T follicular helper cell (primary cell): ENCODE measurements at places on chromosomes 16 and 17.

GRCh38 chr16:80046261-80046660 is 445.7 kb upstream of the MAF start:
- DNase-seq, result no peak

DNA sequence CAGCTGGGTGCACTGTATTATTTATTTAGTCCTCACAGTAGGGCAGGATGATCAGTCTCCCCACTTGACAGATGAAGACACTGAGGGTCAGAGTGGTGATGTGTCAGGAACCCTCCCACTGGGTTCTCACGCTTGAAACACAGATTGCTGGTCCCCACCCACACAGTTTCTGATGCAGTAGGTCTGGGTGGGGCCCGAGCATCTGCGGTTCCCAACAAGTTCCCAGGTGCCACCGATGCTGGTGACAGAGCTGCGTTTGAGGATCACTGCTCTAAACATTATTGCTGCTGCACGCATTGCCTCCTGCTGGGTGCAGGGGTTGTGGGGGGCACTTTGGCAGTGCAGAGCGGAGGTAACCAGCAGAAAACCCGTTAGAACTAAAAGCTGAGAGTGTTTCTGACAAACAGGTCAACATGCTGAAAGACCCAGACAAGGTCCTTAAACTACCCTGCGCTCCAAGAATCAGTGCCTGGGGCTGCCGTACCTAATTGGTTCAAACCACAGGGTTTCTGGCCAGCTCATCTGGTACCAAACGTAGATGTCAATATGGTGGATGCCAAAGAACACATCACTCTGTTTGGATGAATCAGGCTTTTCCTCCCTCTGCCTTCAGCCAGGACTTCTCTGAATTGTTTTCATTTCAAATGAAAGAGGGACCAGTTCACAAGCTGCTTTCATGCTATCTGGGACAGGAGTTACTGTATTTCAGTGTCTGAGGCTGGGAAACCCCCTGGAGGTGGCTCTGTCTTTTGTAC is 76.0 kb downstream of the ABCC1 start:
- peak; percentile 30 for DNase-seq

- DNase-seq, result no peak
Measured at GRCh38 chr16:4915226-4915761, 21.7 kb downstream of the PPL start.

DNA sequence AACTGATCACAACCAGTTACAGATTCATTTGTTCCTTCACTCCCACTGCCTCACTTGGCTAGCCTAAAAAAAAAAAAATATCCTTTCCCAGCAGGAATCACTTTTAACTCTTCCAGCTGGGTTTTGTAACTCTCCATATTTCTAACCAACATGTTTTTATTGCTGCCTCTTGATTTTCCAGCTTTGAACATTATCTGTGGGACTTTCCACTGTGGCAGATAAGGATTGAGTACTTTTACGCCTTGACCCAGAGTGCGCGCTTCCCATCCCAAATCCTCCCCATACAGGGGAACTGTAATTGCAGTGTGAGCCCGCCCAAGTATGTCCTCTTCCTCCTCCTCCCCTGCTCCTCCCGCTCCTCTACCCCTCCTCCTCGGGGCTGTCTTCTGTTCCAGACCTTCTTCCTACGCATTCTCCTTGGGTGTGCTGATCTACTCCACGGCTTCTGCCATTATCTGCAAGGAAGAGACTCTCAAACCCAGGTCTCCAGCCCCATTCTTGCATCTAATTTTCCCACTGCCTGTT is 43.4 kb downstream of the CYB5D2 start:
- no peak for DNase-seq

DNA sequence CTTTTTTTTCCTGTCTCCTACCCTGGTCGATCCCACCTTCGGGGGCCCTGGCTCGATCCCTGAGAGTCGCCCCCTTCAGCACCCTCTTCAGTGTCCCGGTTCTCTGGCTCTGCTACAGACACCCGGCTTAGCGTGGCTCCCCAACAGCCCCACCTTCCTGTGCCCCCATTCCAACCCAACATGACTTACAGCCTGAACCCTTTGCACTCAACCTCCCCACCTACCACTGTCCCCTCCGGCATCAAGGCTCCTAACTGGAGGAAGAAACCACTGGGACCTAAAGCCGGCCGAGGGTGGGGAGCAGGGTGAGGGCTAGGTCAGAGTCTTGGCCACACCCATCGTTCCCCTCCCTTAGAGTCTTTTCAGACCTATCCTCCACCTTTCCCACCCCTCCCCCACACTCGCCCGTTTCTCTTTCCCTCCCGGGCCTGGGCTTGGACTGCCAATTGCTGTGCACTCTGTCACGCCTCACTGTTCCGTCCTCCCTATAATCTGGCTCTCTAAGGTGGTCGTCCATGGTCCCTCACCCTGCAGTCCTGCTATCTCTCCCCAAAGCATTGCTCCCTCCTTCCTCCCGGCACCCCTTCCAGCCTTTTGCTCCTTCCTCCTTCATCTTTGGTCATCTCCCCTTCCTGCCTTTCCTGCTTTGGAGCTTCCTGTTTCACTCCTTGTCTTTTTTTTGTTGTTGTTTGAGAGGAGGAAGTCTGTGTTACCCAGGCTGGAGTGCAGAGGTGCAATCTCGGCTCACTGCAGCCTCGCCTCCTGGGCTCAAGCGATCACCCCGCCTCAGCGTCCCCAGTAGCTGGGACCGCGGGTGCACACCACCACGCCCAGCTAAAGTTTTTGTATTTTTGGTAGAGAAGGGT is 890 bp upstream of the CLDN7 start:
- no peak for DNase-seq

GRCh38 chr17:3964203-3965117 is at the start of gene ATP2A3:
TSS of gene ATP2A3 (minus strand) at chr17:3964437. CDS start at chr17:3964291, 146 bp downstream.
- DNase-seq, result peak; percentile 56

GRCh38 chr17:62627904-62628633 is 599 bp downstream of the MRC2 start:
- no peak for DNase-seq

DNA sequence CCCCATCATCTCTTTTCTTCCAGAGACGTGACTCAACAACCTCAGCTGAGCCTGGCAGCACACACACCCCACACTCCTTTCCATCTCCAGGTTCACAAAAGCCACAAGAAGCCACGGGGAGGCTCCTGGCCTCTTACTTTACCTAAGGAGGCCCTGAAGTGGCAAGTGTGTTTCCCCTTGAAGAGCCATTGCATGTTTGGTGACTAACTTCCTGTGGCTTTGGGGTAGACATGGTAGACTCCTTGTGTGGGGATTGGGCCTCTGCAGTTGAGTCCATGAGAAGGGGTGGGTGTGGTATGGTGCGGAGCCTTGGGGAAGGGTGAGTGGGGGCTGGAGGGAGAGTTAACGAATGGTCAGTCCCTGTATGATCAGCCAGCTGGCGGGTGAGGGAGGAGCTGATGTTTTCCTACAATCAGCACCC is 24.2 kb downstream of the SAP30BP start:
- DNase-seq, result no peak

- DNase-seq, result no peak
Measured at GRCh38 chr17:40108970-40109824, 8.8 kb upstream of the NR1D1 start.

GRCh38 chr17:72049914-72050313 is 70.9 kb upstream of the SOX9 start:
- no peak for DNase-seq

DNA sequence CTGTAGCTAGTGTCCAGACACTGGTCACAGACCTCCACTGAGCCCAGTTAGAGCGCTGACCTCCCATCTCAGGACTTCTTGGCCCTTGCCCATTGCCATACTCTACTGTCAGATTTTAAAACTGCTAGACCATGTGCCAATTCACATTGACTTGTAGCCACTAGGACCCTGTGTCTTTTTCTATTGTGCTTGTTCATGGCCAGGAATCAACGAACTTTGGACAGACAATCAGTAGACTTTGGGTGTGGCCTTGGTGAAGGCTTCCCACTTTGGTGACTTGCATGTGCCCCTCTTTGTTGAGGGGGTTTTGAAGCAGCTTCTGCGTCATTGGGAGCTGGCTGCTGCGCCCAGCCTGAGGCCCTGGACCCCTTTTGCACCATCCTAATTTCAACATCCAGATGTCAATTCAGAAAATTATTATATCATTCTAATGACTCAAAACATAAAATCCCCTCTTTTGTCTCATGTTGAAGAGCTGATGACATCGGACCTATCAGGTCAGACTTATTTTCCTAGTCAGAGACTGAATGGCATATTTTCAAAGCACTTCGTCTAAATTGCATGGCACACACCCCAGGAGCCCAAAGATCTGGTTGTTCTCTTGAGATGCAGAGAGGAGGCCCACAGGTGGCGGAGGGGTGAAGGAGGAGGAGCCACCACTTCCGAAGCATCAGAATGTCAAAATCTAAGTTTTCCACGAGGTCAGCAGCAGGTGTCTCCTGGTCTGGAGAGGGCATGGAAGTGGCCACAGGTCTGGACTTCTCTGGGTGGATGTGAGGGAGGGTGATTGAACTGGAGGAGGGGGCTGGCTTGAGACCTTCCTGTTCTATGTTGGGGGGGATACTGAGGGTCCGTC is 93.4 kb upstream of the CBX4 start:
- no peak for DNase-seq

DNA sequence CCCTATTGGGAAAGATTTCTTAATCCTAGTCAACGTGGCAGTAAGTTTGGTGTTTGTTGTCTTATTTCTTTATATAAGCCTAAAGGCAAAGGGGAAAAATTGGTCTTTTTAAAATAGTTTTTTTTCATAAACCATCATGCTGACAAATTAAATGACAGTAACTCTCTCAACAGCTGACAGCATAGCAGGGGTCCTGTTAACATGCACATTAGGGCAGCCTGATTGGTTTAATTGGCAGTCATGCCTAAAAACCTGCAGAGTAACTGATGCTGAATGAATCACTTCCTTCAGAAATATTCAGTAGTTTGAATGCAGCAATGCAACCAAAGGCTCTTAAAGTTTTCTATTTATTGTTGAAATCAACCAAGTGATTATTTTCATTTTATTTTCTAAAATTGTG is 85.4 kb downstream of the ITFG1 start:
- no peak for DNase-seq

DNA sequence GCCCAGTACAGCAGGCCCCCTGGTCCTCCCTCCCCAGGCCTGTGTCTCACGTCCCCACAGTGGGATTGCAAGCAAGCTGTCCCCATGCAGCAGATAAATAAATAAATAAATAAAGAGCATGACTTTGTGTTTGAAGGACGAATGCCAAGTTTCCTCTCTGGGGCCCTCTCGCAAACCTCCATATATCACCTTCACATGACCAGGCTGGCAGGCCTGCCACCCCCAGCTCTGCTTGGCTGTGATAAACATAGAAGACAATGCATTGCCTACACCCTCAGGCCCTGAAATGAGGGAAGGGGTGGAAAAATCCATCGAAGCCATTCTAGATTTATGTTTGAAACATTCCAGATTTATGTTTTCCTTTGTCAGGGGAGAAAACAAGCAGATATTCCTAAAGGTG is 107.3 kb downstream of the CCT6B start:
- no peak for DNase-seq

GRCh38 chr16:86067516-86067915 is 168.6 kb downstream of the IRF8 start:
- DNase-seq, result no peak

GRCh38 chr17:35254107-35254773 is 11.4 kb downstream of the SLFN5 start:
- no peak for DNase-seq

DNA sequence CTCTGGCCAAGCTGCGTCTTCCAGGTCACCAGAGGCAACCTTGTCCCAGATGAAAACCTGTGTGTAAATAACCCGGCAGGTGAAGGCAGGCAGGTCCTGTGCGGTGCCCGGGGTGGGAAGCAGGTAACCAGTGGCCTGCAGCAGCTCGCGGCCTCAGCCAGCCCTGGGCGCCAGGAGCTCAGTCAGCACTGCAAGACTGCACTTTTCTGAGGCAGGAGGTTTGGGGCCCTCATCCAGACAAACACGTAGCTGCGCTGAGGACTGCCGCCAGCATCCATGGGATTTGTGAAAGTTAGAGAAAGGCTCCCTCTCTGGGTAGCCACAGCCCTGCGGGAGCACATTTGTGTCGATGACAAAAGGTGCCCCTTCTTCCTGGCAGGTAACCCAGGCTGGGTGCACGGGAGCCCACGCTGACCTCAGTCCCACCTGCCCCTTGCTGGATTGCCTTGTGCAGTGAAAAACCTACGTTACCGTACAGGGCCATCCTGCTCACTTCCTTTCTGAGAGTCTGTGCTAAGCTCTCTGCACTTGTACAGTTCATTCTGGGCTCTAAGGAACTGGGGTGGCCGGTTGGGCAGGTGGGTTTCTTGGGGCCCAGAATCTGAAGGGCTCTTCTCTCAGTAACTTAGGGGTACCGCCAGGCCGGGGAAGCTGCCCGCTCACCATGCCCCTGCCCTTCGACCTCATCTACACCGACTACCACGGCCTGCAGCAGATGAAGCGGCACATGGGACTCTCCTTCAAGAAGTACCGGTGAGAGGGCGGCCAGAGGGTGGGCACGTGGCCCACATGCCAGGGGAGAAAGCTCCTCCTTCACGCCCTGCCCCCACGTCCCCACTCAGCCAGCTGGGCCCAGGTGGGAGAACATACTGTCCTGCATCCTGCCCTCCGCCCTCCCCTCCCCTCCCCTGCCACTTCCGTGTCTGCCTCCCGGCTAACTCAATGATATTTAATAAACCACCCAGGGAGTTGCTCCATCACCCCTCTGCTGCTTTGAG is 56.4 kb downstream of the MGAT5B start:
- DNase-seq, result no peak

GRCh38 chr17:79864617-79865250 is 25.5 kb upstream of the CBX4 start:
- DNase-seq, result no peak
